Activated B cell treated with CpG ODN at 0.5 μM for 24 hours (primary cell): ENCODE measurements at places on chromosomes 5 and 9.

DNA sequence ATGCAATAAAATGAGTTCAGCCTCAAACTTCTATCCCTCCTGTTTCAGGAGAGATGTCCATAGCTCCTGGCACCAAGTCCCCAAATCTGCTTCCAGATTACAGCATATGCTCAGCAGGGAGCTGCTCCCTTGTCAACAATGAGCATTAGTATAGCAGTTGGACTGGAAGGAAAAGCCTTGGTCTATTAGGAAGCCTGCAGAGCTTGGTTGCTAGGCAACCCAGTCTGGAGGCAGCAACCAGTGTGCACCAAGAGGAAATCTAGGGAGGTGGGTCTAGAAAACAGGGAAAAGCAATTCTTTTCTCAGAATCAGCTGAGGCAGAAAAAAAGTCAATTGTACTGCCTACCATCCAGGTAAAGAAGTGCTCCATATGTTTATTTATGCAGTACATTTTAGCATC is 229.5 kb upstream of the NMUR2 start:
- no peaks in the 10 kb centered on the region for H3K36me3 ChIP-seq
- no peak for DNase-seq
- H3K4me3 ChIP-seq, result no peak overlapping the region
- H3K4me1 ChIP-seq, result no peaks in the 10 kb centered on the region
- no peak overlapping the region for H3K27ac ChIP-seq

- no peak for DNase-seq
- H3K27ac ChIP-seq, result no peak overlapping the region
- H3K27me3 ChIP-seq, result no peaks in the 10 kb centered on the region
- H3K4me1 ChIP-seq, result no peaks in the 10 kb centered on the region
- H3K4me3 ChIP-seq, result no peak overlapping the region
Measured at GRCh38 chr5:15446552-15446951, 53.4 kb upstream of the FBXL7 start.

GRCh38 chr9:106689089-106689488 is 173.9 kb upstream of the ZNF462 start:
- H3K4me1 ChIP-seq, result no peaks in the 10 kb centered on the region
- no peak overlapping the region for H3K27ac ChIP-seq
- no peak for DNase-seq
- no peaks in the 10 kb centered on the region for H3K36me3 ChIP-seq

DNA sequence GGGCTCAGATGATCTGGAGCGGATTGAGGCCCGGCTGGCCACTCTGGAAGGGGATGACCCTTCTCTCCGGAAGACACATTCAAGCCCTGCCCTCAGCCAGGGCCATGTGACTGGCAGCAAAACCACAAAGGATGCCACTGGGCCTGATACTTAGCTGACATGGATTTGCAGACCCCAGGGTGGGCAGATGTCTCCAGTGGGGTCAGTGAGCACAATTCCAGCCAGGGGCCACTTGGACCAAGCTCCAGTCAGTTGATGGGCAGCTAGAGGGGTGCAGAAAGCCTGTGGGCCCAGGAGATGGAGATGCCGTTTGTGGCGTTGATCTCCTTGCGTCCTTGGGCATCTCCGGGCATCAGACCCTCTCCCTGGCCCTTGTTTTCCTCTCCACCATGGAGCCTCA is 46.7 kb downstream of the PSD2 start:
- H3K4me3 ChIP-seq, result no peak overlapping the region
- no peak for DNase-seq
- H3K27me3 ChIP-seq, result peaks cover 13% of the 10 kb centered on the region
- no peaks in the 10 kb centered on the region for H3K36me3 ChIP-seq

DNA sequence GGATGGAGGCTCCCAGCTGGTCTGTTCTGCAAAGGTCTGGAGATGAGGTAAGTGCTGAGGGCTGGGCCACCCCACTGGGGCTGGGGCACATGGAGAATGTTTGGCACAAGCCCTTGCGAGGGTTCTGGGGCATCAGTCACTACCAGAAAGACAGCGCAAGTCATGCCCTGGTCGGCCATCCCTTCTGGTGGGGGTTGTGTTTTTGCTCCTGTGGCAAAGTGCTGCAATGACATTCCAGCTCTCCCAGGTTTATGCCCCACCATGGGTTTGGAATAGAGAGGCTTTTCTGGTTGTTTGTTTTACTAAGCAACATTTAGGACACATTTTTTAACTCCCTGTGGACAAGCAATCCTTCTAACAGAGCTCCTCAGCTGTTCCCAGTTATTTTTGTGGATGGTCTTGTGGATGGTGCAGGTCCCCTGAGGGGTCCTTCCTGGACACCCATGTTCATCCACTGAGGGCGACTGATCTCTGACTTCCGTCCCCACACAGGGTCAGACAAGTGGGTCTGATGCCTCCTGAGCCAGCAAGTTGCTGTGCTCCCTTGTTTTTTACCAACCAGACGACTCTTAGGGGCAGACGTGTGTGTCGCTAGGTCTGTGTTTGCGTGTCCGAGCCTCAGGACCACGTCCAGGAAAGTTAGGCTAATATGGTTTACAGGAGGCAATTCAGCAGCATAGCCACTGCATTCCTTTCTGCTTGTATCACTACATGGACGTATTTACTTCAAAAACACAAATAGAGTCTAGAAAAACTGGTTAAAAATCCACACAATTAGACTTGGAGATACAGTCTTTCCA is 64.9 kb upstream of the ECM2 start:
- no peak overlapping the region for H3K4me3 ChIP-seq
- H3K36me3 ChIP-seq, result peaks cover 6% of the 10 kb centered on the region
- H3K27me3 ChIP-seq, result no peaks in the 10 kb centered on the region
- no peak overlapping the region for H3K27ac ChIP-seq
